ENCODE measurements at places on chromosomes 13 and 19.

DNA sequence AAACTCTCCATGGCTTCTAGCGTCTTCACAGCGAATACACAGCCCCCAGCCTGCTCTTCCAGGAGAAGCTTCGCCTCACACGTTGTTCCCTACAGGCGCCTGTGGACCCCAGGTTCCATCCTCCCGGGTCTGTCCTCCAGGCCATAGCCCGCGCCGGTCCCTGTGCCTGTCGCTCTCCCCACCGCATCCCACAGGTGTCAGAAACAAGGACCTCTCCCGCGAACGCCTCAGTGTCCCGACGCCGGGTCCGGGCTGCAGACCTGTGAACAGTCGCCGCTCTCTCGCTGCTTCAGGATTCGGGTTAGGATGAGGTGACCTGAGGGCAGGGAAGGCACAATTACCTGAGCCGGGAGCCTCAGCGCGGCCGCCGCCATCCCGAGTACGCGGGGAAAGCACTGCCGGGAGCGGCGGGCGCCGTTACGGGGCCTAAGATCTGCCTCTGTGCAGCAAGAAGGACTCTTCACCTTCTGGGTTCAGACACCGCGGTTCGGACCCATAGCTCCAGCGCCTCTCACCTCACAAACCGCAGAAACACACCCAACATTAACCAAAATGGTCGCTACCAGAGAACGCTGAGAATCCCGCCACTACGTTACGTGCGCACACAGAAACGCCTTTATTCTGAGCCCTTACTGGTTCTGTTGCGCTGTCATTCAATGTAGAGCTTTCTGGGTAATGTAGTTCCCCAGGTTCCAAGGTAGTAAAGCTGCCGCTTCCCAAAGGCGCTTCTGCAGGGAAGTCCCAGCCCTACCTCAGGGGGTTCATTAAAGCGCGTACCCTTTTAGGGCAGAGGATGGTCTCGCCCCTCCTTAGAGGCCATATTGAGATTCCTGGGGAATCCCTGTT lies at the start of gene ZNF418:
Gene ZNF418, minus strand, starts transcription at position 583 of the 846 bp plus-strand sequence. CDS start 1,580 bp downstream, outside the sequence.
- DNase-seq: no peak

DNA sequence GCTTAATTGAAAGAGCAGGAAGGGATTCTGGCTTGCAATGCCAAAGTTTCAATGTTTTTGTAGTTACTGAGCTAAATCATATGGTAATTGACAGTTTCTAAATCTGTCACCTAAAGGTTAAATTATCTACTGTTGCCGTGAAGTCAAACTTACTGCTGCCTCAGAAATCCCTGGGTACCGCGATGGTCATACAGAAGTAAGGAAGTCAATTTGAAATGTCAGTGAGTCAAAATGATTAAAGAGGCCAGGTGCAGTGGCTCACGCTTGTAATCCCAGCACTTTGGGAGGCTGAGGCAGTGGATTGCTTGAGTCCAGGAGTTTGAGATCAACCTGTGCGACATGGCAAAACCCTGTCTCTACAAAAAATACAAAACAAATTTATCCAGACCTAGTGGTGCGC lies 48.8 kb upstream of the TPM4 start:
- DNase-seq: no peak

- no peak for DNase-seq
These were observed 173.5 kb downstream of the KCNRG start for GRCh38 chr13:50188696-50189095.

- DNase-seq: no peak
These were observed 20.5 kb downstream of the HAUS8 start for GRCh38 chr19:17054746-17055145.

DNA sequence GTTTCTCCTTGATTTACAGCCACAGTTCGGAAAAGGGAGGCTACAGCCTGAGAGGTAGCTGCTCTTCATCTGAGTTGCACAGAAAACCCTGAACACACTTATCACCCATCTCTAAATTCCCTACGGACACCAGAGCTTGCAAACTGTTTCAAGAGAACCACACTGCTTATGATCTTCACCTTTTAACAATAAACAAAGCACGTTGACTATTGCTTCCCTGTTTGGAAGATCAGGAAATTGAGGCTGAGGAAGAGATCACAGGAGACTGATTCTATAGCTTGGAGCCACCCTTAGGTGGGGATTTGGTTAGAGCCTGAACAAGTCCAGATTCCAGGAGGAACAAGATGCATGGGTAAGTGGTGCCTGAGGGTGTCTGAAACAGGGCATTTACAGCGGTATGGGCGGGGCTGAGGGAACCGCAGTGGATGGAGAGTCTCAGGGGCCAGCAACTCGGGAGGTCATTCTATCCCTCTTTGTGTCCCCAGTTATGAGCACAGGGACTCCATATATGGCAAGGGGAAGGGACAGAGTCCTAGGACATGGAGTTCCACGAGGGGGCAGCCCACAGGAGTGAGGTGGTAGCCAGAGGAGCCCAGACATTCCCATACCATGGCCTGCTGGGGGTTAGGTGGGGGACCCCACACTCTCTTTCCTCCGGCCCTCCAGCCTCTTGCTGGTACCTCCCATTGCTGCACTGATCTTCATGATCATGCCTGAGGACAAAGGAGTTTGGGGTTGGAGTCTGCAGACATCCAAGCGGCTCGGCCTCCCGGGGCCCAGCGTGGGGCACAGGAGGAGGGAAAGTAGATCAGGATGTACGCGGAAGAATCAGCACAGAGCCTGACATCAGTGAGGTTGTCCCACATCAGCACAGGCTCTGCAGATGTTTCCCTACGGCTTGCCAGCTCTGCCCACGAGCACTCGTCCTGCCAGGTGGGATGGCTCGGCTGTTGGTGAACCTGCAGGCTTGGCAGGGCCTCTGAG lies 162.3 kb upstream of the ZNF536 start:
- DNase-seq: no peak

DNA sequence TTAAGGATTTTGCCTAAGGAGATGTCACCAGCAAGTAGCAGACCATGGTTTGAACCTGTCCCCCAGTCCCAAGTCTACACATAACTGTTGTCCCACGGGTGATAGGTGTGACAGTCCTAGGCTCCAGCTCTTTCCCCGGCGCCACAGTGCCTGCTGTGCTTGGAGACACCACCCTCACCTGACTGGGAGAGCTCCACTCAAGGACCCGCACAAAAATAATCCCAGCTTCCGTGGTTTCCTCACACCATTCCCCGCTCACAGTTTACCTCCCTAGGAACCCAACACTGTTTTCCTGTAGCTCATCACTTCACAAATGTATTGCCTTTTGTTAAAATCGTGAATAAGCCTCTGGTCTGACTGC lies 19.8 kb upstream of the RASA3 start:
- DNase-seq: no peak

DNA sequence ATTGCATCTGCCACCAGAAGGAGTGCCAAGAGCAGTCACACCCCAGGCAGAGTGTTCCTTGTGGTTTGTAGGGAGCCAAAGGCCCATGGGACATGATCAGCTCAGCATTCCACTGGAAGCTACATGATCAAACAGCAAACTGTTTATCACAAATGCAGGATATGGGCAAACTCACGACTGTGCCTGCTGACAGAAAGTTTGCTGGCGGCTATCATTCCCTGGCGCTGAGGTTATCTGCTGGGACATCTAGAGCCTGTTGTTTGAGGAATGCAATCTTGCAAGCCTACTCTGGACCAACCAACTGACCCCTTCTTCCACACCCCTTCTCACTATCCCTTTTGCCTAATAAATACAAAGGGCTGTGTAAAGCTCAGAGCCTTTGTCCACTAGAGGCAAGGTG lies 7.7 kb upstream of the ZNF613 start:
- DNase-seq: no peak

GRCh38 chr19:46784262-46785053 lies 3.9 kb downstream of the SLC1A5 start:
- DNase-seq: peak; percentile 44

DNA sequence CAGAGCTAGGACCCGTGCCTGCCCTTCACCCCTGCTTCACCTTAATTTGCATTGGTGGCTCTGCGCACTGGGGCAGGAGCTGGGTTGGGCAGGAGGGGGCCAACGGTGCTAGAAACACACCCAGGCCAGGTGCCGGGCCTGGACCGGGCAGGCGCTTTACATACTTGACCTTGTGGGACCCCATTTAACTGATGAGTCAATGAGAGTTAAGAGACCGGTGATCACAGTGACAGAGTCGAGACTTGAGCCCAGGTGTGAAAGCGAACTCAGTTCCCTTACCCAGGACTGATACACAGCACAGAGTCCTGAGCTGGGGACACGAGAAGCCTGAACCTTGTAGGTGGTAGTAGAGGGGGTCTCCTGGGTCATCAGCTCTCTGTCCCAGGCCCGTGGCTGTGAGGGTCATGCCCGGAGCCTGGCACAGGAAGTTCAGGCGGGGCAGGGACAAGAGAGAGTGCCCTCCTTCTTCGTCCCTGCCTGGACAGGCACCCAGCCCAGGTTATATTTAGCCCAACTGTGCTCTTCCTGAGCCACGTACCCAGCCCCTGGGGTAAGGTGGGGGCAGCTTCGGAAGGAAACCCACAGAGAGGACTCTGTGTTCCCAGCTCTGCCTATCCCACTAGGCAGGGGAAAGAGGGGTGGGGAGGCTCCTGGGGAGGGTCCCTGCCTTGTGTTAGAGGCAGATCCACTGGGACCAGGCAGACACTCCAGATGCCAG lies 1.9 kb downstream of the PRX start:
- no peak for DNase-seq

- no peak for DNase-seq
These were observed 78.6 kb upstream of the MAB21L1 start for GRCh38 chr13:35554972-35555623.

- DNase-seq: no peak
These were observed at the start of gene DZIP1 for GRCh38 chr13:95644601-95645052. Gene DZIP1, minus strand, starts transcription at chr13:95644706. Its CDS starts 2,677 bp downstream, at chr13:95642029.

DNA sequence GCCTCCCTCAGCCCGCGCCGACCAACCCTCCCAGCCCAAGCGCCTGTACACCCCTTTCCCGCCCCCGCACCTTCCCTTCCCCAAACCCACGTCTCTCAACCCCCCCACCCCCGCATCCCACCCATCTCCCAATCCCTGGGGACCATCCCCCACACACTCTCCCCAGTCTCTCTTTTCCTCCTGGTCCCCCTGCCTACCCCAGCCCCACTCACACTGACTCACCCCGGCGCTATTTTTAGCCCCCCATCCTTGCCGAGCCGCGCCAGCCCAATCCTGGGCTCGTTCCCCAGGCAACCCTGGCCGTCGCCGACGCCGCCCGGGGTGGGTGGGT lies 11.7 kb downstream of the CIC start:
- DNase-seq: no peak

- no peak for DNase-seq
These were observed 60.9 kb upstream of the ATP12A start for GRCh38 chr13:24619282-24619681.

DNA sequence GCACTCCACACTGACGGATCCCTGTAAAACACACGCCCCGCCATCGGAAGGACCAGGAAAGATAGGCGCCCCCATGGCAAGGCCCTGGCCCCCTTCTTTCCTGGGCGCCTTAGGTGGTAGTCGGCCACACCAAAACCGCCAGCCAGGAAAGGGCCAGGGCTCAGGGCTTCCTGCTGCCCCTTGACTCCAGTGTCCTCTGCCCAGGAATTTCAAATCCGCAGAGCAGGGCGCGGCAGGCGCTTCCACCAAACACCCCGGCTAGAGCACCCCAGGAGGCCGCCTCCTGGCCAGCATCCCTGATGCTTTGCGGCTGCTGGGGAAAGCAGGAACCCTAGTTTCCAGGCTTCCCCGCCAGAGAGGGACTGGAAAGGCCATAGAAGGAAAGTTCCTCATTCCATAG lies 57.5 kb downstream of the ZNF726 start:
- no peak for DNase-seq

DNA sequence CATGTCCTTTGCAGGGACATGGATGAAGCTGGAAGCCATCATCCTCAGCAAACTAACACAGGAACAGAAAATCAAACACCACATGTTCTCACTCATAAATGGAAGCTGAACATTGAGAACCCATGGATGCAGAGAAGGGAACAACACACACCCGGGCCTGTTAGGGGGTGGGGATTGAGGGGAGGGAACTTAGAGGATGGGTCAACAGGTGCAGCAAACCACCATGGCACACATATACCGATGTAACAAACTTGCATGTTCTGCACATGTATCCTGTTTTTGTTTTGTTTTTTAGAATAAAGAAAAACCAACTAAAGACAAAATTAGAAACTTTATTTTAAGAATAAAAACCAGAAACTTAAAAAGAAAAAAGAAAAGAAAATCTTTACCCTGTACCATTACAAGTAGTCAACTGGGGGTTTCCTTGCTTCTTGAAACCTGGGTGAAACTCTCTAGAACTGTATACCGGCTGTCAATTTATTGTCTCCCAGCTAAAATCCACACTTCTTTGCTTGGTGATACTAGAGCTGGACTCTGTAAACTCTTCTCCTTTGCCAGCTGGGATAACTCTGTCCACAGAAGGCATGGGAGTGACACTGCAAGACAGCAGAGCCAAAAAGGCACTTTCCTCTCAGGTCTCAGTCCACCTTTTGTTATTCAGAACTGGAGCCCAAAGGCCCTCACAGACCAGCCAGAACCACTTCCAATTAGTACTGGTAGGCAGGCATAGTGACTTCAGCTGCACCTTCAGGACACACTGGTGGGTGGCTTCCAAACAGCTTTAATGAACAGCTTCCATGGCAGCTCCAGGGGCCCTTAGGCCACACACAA lies 9.0 kb downstream of the MICU2 start:
- no peak for DNase-seq

DNA sequence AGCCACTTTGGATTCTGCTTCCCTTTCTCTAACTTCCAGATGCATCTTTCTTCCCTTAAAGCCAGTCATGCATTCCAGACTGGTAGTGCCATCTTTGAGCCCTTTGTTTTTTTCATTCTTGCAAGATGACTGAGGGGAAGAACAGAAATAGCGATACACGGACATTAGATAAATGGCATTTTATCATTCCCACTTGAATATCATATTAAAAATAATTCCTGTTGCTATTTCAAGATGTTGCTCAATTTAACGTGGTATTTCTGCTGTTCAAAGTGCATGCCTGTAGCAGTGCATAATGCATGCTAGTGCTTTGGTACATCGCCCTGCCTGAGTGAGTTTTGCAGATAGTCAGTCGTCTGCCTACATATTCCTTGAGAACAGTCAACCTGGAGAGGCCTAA lies 140.6 kb upstream of the FRY start:
- DNase-seq: no peak

- no peak for DNase-seq
These were observed 90.1 kb downstream of the ANKRD10 start for GRCh38 chr13:110824702-110825300.

DNA sequence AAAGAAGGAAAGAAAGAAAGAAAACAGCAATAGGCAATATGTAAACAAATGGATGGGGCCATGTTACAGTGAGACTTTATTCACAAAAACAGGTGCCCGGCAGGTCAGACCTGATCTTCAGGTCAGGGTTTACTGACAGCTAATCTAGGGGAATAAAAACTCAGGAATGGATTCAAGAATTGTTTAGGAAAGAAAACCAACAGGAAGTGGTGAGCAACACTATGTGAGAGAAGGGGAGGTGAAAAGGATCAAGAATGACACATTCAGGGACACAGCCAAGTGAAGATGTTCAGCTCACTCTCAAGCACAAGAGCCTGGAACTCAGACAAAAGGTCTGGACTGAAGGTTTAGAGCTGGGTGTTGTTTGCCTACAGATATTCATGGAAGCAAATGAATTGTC lies 244.5 kb downstream of the EFNB2 start:
- no peak for DNase-seq

DNA sequence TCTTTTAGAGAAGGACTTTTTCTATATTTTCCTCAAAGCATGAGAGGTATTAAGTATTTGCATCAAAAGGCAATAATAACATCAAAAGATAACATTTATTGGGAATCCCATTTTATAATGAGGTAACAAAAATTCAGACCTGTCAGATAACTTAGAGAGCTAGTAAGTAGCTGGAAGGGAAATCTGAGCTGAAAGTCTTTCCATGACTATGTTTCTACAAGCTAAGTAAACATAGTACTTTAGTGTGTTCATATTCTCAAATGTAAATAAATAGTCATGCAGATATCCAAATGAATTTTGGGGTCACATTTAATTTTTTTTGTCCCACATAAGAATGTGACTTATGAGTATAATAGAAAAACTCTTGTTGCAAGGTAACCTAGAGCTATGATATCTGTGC lies 87.3 kb upstream of the FBXL3 start:
- no peak for DNase-seq

Measured in stimulated activated CD4-positive, alpha-beta T cell treated with anti-CD3 and anti-CD28 coated beads, TNF-alpha, amount 100 ng/mL, for 1 hour (primary cell).